ENCODE measurements at places on chromosomes 12 and 14. TPM values are rescaled to one million over a fixed set of nuclear protein-coding genes. Genes with fewer than 3 reads are reported as not detected.

DNA sequence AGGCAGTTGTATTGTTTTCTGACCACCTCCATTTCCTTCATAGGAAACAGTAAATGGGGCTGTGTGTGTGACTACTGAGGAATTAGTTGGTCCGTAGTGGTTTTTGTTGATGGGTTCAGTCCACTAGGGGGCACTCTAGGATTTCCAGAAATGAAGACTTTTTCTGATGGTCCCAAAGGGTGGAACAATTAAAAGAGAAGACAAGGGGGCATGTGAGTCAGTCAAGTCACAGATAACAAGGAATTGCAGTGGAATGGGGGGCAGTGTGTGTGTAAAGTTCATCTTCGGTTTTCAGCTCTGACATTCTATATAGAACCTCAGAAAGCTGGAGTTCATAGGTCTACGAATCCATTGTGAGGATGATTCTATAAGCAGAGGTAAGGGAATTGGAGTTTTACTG is 186.6 kb upstream of the OR4E1 start:
- DNase-seq: no peak

Gene SLC35E3
- polyA plus RNA-seq: 4.0 TPM

GRCh38 chr12:42921741-42922504 is 332.4 kb upstream of the PRICKLE1 start:
- DNase-seq: peak; percentile 15

Gene GRIP1
- 6.7 TPM for polyA plus RNA-seq

GRCh38 chr14:21476523-21476924 is 235 bp downstream of the RAB2B start:
- DNase-seq: peak; percentile 48

DNA sequence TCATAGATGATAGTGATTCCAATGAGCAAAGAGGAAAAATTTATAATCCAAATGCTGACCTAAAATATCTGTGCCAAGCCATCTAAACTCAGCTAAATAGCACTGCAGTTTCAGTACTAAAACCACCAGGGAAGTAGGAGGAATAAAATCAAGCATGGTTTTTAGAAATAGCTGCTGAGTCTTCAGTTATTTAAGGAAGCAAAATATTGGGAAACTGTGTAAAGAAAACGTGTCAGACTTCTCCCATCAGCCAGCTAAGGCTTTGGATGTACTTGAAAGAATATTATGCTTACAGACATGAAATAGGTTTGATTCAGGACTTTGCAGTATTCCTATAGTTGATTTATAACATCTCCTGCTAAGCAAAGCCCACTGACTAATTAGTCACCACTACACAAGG is 24.7 kb downstream of the CLEC2D start:
- DNase-seq: no peak

Gene AMDHD1
- polyA plus RNA-seq: 0.31 TPM

GRCh38 chr14:30180219-30180618 is 252.6 kb upstream of the PRKD1 start:
- no peak for DNase-seq

Gene PGF
- polyA plus RNA-seq: 17.5 TPM

GRCh38 chr14:20631023-20631879 is 10.2 kb downstream of the OR6S1 start:
- DNase-seq: no peak

DNA sequence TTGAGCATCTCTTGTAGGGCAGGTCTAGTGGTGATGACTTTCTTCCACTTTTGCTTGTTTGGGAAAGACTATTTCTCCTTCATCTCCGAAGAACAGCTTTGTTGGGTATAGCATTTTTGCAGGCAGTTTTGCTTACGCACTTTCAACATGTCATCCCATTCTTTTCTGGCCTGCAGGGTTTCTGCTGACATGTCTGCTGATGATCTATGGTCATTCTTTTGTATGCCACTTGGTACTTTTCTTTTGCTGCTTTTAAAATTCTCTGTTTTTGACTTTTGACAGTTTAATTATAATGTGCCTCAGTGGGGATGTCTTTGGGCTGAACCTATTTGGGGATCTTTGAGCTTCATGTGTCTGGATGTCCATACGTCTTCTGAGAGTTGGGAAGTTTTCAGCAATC is 78.2 kb downstream of the PTHLH start:
- DNase-seq: no peak

Gene PTGER2
- 0.28 TPM for polyA plus RNA-seq

GRCh38 chr12:94941440-94941862 is 62.0 kb downstream of the NDUFA12 start:
- peak; percentile 72 for DNase-seq

- DNase-seq: no peak
Observed at GRCh38 chr14:68451696-68452373, 341.0 kb downstream of the ZFP36L1 start.

- DNase-seq: no peak
Observed at GRCh38 chr12:6140651-6141447, 16.4 kb upstream of the VWF start.

Gene NGB
- not detected for polyA plus RNA-seq

DNA sequence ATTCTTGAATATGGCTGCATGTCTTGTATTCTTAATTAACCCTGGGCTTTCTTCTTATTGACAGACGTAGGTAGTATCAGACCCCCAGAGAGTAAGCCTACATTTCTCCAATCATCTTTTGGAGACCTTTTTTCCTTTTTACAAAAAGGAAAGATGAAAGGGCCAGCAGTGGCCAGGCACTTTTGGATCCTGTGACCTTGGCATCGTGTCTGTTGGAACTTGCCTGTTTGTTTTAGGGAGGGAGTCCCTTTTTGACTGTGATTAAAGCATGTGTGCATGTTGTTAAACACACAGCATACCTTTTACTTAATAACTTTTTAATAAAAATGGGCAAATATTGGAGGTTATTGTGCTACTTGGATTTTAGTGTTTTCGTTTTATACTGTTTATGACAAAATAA is 57.2 kb downstream of the PCNX1 start:
- no peak for DNase-seq

GRCh38 chr12:127582074-127582473 is 684.9 kb upstream of the TMEM132C start:
- no peak for DNase-seq

DNA sequence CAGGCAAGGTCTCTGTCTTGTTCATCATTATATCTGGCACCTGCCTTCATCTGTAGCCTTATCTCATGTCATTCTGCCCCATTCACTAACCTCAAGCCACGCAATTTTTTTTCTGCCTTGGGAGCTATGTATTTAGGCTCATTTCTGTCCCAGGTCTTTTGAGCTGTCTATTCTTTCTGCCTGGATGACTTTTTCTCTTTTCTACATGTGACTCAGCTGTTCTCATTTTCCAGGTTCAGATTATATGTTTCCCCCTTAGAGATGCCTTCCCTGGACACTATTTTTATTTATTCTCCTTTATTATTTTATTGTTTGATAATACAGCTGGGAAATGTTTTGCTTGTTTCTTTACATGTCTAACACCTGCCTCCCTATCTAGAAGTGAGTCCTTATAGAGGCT is 737.4 kb upstream of the TBX3 start:
- DNase-seq: no peak

DNA sequence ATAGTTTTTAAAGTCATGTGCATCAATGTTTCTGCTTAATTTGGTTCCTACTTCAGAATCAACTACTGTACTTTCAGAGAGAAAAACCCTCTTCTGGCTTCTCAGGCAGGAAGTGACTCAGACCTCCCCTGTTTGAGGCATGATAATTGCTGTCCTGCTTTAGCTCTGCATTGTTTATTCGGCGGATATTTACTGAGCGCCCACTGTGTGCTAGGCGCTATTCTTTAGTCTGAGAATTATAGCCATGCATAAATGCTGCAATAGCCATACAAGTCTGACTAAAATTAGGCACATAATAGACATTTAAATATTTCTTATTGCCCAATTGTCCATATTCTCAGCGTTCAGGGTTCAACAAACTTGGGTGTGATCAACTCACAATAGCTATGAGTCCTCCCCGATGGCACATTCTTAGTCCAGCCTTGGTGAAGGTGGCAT is 6.1 kb upstream of the AMIGO2 start:
- no peak for DNase-seq

Gene NCKAP5L
- 5.8 TPM for polyA plus RNA-seq

Gene ZNF664
- 36.7 TPM for polyA plus RNA-seq

DNA sequence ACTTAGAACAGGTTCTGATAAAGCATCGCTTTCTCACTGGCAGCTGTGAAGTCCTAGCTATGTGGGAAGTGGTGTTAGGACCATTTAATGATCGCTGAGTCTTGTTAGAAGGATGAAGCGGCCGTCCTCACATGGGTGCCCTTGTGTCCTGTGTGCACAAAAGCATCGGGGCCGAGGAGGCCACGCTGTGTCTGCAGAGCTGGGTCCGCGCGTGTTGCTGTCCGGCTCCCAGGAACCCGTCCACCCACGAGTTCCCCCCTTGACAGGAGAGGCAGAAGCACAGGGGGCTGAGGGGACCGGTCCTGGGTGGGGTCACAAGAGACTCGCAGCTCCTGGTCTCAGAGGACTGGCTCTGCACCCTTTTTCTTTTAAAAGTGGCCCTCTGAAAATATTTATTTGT is 90.4 kb downstream of the ADGRD1 start:
- DNase-seq: no peak

Gene CMA1
- polyA plus RNA-seq: not detected

- DNase-seq: no peak
Observed at GRCh38 chr14:54440037-54440436, 1.1 kb downstream of the CNIH1 start.

Gene C12orf50
- polyA plus RNA-seq: not detected

DNA sequence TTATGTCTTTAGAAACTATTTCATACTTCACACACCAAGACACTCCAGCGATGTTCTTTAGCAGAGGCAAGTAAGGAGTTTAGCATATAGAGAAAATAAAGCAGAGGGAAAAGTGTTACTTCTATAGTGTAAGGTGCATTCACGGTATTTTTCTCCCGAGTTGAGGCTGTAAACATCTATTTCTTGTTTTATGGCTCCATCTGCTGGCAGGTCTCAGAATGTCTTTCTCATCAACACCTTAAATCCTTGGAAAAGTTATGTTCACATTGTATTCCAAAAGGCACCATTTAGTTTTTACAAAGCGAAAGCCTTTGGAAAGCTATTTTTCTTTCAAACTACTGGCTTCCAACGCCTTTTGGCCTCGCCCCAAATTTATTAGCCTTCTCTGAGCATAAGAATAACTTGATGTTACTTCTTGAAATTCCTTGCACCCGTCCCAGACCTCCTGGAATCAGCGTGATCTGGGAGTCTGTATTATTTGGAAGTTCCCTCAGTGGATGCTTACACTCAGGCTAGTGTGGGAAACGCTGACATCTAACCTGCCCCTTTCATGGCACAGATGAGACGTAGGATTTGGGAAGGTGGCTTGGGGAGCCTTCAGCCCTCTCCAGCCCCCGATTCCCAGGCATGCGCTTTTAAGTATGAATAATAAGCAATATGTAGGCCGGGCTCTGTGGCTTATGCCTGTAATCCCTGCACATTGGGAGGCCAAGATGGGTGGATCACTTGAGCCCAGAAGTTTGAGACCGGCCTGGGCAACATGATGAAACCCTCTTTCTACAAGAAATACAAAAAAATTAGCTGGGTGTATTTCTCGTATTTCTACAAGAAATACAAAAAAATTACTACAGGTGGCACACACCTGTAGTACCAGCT is 1.9 kb upstream of the PIWIL1 start:
- peak; percentile 23 for DNase-seq

Gene LTBP2
- polyA plus RNA-seq: 40.7 TPM

Gene NKX2-1
- not detected for polyA plus RNA-seq

GRCh38 chr12:129127771-129128170 is 274.5 kb downstream of the GLT1D1 start:
- DNase-seq: no peak

DNA sequence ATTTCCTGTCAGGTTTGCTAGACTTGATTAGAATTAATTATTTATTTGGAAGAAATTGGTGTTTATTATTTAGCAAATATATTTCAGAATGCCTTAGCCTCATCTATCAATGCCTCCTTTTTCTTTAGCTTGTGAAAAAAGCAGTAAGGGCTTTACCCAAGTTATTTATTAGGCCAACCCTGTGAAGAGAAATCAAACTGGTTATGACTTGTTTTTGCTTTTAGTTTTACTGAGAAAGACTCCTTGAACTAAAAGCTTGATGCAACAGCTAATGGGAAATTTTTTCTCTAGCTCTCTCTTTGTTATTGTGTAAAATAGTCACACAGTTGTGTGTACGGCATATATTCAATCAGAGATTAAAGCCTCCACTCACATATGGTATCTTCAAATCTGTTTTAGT is 306.8 kb downstream of the DIO2 start:
- DNase-seq: no peak

- DNase-seq: no peak
Observed at GRCh38 chr14:96191353-96191752, 13.3 kb upstream of the BDKRB2 start.

DNA sequence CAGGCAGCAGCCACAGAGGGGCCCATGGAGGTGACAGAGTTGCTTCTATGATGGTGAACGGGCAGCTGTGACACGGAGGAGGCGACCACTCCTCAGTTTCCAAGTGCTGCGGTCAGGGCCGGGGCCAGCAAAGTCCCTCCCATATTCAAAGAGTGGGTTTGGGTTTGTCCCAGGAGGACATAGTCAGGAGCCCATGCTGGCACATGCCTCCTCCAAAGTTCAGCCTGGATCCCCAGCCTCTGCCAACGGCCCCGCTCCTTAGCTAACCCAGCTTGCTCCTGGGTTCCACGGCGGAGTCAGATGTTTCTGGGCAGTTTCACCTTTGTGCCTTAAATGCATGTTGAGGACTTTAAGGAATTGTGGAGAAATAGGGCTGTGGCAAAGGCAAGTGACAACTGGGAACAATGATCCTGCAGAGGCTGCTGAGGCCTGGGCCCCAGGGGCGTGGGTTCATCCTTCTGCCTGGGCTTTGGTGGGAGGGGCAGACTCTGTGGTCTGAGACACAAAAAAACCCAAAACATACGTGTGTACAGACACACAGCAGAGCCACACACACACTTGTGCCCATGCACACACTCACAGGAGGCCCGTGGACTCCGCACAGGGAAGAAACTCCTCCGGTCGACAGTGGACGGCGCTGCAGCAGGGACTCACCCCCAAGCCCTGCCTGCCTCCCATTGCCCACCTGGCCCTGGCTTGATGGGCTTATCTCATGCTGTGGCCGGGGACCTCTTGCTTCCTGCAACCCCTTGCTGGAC is 399.4 kb downstream of the TMEM121 start:
- DNase-seq: no peak

GRCh38 chr12:54258201-54258681 is 21.7 kb downstream of the CBX5 start:
- no peak for DNase-seq

DNA sequence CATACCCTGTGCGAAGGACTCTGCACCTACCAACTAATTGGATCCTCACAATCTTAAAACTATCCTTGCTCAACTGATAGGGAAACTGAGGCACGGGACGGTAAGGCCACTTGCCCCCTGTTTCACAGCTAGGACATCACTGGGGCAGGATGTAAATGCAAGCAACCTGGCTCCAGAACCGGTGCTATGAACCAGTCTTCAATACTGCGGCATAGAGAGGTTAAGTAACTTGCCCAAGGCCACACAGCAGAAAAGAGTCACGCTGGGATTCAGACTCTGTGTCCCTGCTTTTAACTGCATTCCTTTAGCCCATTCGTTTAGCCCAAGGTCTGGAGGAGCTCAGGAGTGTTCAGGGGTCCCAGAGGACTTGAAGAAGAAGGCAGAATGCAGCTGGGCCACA is 76.1 kb downstream of the NCOR2 start:
- no peak for DNase-seq

- no peak for DNase-seq
Observed at GRCh38 chr12:27530157-27530922, 6.3 kb downstream of the PPFIBP1 start.

Gene TESPA1
- not detected for polyA plus RNA-seq
